ENCODE measurements at places on chromosomes 4 and X.

- DNase-seq = no peak
These were observed 92.0 kb downstream of the PJA1 start for GRCh38 chrX:69073241-69073640.

GRCh38 chr4:26931451-26931850 is 70.8 kb downstream of the STIM2 start:
- DNase-seq = no peak

- no peak for DNase-seq
These were observed 31.0 kb downstream of the TMEM131L start for GRCh38 chr4:153497091-153497531.

GRCh38 chr4:124768596-124769365 is 56.2 kb upstream of the ANKRD50 start:
- no peak for DNase-seq

DNA sequence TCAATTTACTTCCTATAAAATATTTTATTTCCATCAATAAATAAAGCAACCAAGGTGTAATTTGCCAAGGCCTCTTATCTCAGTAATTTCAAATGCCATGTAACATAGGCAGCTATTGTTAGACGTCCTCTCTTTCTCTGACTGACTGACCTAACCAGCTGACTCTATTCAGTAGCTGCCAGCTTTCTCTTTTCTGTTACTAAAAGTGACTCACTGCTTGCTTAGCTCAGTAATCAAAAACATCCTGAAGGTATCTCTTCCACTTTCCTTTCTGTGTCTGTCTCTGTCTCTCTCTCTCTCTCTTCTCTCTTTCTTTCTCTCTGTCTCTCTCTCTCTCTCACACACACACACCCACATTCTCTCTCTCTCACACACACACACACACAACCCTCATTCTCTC is 134.2 kb downstream of the SPOCK3 start:
- no peak for DNase-seq
